ENCODE measurements at places on chromosomes 11 and 22.

DNA sequence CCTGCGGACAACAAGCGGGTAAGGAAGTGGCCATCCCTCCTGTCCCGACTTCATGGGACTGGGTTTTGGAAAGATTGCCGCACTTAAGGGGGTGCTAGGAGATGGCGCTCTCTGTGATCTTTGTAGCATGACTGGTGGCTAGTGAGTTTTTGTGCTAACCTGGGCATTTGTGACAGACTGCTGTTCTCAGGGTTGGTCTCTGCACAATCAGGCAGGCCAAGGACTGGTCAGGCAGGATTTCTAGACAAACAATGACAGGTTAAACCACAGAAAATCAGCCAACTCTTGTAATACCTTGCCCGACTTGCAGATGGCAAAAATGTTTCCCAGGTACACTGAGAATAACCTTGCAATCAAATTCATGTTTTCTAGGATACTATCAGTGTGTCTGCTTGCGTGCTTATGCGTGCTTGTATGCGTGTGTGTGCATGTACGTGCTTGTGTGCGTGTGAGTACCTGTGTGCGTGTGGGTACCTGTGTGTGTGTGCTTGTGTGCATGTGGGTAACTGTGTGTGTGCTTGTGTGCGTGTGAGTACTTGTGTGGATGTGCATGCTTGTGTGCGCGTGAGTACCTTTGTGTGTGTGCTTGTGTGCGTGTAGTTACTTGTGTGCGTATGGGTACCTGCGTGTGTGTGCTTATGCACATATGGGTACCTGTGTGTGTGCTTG lies 25.6 kb upstream of the SORL1-AS1 start:
- no peak for DNase-seq

- DNase-seq = no peak
These were observed 356.7 kb downstream of the TBC1D22A start for GRCh38 chr22:47119181-47119580.

- DNase-seq = no peak
These were observed 213.9 kb upstream of the CADM1 start for GRCh38 chr11:115718106-115718505.

- DNase-seq = no peak
These were observed 562.8 kb upstream of the CCDC179 start for GRCh38 chr11:23423104-23423503.

DNA sequence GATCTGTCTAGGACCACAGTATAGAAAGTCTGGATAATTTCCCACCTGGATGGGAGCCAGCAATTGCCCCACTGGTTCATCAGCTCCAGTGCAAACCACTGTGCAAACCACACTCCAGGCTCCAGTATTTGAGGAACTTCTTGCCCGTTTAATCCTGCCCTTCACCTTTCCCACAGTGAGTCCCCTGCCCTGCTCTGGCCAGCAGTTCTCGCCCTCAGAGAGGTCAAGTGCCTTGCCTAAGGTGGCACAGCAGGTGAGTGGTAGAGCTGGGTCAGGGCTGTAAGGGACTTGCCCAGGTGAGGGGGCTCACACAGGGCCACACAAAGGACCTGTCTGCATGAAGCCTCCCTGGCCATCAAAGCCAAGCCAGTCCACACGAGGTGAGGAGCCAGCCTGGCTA lies 24.1 kb downstream of the MS4A10 start:
- DNase-seq = no peak

- no peak for DNase-seq
These were observed 44.5 kb upstream of the DKK3 start for GRCh38 chr11:12052676-12053605.

DNA sequence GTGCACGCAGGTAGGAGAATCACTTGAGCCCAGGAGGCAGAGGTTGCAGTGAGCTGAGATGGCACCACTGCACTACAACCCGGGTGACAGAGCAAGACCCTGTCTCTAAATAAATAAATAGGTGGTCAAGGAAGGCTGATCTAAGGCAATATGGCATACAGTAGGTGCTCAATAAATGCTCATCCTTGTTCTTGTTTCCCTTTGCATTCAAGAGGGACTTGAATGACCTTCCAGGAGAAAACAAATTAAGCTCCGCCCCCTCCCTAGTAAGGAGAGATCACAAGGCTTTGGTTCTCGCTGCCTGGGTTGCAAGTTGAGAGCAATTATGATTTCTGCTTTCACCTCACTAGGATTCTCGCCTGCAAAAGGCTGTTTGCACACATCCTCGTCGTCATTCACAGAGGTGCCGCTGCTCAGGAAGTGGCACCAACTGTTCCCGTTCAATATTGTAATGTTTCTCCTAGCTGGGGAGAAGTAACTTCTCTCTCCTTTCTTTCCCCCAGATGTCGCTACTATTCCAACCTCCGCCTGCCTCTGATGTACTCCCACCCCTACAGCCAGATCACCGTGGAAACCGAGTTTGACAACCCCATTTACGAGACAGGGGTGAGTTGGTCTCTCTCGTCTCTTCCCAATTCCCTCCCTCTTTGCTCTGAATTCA lies 51.8 kb upstream of the ASPHD2 start:
- peak; percentile 12 for DNase-seq

DNA sequence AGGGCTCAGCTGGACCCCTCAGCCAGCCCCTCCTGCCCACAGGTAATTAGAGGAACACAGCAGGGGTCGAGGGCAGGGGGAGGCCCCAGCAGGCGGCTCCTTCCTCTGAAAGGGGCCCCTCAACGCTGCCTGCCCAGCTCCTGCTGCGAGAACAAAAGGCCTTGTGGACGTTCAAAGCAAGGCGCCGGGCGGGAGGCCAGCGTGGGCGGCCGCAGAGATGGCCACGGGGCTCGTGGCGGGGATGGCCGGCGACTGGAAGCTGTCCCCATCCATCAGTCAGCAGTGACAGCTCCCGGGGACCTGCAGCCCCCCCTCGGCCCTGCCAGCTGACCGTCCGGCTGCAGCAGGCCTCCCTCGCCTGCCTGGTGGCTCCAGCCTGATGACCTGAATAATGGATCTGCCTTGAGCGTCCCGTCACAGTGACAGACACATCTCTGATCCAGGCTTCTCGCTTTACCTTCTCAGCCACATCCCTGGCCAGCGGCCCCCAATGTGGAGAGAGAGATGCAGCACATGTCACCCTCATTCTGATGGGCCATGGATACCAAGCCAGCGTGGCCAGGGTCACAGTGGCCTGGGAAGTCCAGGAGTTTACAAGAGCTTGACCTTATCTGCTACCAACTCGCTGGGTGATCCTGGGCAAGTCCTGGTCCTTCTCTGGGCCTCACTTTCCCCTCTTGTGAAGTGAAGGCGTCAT lies 159.3 kb downstream of the MN1 start:
- no peak for DNase-seq

DNA sequence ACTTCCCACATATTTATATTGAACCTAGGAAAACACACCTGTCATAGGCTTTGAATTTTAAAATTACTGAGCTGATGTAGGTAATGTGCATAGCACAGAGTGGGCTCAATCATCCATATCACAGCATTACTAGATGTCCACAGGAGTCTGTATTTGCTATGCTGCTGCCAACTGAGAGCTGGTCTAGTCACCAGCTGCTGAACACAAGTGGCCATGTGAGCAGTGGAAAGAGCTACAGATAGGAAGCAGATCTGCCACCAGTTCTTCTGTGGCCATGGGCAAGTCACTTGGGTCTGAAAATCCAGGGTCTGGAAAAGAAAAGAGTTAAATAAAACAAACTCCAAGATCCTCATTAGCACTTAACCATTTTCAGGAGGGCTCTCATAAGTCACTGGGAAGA lies 91.8 kb downstream of the APIP start:
- no peak for DNase-seq

- peak; percentile 78 for DNase-seq
These were observed 240.6 kb downstream of the ETS1 start for GRCh38 chr11:128346804-128347203.

DNA sequence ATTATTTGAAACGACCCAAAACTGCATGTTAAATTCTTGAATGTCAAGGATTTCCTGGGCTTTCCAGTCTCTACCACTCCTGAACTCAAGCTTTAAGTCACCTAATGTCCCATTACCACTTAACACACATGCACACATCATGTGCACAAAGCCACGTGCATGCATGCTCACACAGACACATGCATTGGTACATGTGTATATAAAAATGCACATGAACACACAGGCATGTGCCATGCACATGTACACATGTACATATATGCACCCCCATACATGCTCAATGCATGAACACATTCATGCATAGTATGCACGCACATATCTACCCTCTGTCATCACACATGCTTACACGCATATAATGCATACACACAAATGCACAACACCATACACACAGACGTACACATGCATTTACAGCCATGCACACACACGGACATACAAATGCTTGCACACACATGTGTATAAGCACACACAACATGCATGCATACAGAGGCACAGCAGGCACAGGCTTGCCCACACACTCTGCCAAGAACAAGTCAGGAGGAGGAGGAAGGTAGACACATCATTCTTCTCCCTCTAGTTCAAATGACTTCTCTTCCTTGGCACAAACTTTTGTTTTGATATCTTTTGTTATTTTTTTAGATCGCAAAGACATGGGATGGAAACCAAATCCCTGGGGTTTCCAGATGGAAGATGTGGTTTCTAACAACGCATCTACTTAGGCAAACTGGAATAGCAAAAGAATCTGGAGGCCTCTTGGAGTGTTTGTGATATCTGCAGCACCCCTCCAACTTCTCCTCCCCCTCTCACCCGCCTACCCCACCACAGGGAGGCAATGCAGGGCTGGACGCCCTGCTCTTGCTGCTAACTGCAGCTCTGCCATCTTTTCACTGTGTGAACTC lies 24.6 kb downstream of the RASD2 start:
- DNase-seq = peak; percentile 52
